ENCODE measurements at places on chromosomes 1 and 21.

DNA sequence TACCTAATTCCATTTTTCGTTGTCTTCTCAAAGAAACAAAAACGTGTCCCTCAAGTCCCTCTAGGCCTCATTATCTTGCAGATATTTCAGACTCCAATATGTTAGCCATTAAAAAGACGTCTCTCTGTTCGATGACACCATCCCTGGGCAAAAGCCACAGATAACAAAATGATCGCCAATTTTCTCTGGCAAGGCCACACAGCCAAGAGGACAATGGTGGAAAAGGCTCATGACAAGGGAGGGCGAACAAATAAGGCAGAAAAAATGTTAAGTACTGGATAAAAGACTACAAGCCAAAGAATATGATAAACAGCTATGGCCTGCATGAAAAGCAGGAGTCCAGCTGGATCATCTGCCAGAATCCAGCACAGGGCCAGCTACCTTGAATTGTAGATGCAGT is 82.9 kb downstream of the TBX15 start:
- DNase-seq, result no peak

GRCh38 chr1:157978586-157979403 is 14.7 kb upstream of the KIRREL1 start:
- DNase-seq, result no peak

- DNase-seq, result peak; percentile 90
Measured at GRCh38 chr1:145877923-145878486, 7.7 kb downstream of the ANKRD35 start.

GRCh38 chr1:153776352-153776751 is 1.1 kb downstream of the SLC27A3 start:
- DNase-seq, result no peak

GRCh38 chr1:223683586-223684487 is 18.3 kb upstream of the CAPN8 start:
- DNase-seq, result peak; percentile 71
